ENCODE measurements at places on chromosomes 2 and 18. TPM values are rescaled to one million over a fixed set of nuclear protein-coding genes. Genes with fewer than 3 reads are reported as not detected.

DNA sequence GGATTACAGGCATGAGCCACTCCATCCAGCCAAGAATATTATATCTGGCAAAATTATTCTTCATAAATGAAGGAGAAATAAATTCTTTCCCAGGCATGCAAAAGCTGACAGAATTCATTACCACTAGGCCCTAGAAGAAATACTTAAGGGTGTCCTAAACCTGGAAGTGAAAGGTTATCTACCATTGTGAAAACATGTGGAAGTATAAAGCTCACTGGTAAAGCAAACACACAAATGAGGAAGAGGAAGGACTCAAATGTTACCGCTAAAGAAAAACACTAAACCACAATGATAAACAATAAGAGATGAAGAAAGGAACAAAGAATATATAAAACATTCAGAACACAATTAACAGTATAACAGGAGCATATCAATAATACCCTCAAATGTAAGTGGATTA lies 171.8 kb downstream of the CAMKMT start:
- no peak for DNase-seq

Gene STK11IP
- 17.1 TPM for total RNA-seq

Gene RAD51AP2
- not detected for total RNA-seq

Gene PPM1G
- 56.7 TPM for total RNA-seq

Gene SERPINB13
- not detected for total RNA-seq

GRCh38 chr2:70046534-70046933 lies 40.7 kb upstream of the PCBP1 start:
- no peak for DNase-seq

- DNase-seq, result no peak
Observed at GRCh38 chr18:55251254-55251971, 292.2 kb upstream of the CCDC68 start.

GRCh38 chr2:46985512-46985911 lies 69.9 kb upstream of the MCFD2 start:
- no peak for DNase-seq

GRCh38 chr2:12169721-12170120 lies 423.3 kb downstream of the LPIN1 start:
- DNase-seq, result no peak

Gene BMP10
- not detected for total RNA-seq

Gene LRP2
- not detected for total RNA-seq

DNA sequence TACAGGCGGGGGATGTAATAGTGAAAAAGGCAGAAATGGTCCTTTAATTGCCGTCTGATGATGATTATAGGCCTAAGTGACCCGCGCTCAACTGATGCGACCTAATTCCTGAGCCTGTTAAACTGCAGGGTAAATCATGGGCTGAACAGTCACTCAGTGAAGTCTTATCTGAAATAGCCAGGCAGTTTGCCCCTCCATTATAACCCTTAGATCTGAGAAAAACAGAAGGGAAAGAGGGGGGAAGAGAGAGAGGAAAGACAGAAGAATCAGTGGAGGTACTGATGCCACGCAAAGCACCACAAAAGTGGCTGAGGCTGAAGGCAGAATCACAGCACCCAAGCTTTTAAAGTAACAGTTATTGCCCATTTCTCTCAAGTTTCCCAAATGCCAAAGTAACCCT lies 73.1 kb upstream of the DNMT3A start:
- no peak for DNase-seq

DNA sequence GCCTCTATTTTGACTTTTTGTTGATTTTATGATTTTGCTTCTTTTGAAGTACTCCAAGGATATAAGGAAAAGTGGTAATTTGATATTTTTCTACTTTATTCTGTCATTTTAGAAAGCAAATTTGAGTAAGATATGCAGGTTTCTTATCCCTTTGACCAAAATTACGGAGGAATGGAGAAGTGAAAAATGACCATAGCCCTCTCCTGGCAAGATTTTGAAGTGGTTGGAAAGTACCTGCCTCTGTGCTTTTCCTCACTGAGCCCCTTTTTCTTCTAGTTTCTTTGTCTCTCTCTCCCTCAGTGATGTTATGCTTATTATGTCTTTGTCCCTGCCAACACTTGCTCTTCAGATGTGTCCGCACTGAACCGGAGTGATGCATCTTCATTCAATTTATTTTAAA lies 898.1 kb downstream of the EPHA4 start:
- no peak for DNase-seq

DNA sequence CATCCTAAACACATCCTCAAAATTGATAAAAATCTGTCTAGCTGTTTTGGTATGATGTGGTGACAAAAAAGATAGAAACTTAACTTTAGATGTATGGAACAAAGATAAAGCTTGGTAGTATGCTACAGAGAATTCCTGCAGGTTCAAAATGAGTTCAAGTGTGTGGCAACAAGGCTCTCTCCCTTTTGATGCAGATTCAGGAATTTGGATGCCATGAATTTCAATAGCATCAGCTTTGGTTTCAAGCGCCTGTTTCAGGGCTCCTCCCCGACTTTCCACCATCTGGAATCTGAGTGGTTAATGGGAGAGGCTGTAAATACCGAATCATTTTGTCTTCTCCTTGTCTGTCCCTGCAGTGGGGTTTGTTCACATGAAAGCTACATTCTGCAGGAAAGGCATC lies 180.6 kb downstream of the MTX2 start:
- no peak for DNase-seq

GRCh38 chr2:206875701-206876100 lies 63.6 kb upstream of the CPO start:
- no peak for DNase-seq

DNA sequence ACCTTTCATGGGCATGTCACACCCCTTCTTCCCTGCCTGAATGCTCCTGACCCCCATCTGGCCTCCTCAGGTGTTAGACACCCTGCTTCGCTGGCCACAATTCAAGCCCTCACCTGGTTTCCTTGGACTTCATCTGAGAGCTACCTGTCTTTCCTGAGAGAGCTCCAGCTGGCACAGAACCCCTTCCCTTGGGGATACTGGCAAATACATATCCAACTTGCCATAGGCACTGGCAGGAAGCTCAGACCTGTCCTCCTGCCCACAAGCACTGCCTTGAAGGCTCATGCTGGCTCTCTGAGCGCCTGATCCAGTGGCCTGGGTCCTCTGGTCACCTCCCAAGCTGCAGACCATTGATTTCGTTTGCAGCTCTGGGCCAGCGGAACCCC lies 74.1 kb upstream of the MAP4K3 start:
- no peak for DNase-seq

DNA sequence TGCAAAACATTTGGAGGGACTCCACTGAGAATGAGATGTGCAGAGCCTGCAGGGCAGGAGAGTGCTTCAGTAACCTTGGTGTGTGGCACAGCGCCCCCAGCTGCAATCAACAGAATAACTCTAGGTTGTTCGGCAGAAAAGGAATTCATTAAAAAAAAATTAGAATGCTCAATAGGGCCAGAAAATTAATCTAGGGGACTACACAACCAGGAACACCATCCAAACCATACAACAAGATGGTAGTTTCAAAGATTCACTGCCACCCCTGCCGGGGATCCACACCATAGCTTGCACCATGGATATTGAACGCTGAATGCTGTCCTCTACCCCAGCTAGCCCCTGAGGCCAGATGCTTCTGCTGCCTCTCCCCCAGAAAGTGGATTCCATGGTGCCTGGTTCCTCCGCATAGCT lies 50.1 kb downstream of the THUMPD2 start:
- DNase-seq, result no peak

GRCh38 chr18:61360404-61361383 lies 27.5 kb downstream of the CDH20 start:
- no peak for DNase-seq

Gene CCDC195
- not detected for total RNA-seq

DNA sequence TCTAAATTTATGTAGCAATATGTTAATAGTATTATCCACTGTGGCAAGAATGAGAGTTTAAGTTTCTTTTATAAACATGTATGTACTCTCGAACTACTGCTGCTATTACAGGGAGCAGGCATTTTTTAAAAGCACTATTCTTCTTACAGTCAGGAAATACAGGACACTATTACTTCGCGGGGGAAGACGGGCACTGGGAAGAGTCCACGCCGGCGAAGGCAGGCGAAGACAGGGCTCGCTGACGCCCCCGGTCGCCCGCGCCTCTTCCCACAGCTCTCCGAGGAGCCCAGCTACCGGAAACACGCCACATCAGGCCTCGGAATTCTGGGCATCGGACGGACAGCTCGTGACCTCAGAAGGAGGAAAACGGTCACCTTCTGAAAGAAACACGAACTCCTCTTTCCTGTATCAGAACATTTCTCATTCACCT lies 90.2 kb downstream of the FAM161A start:
- peak; percentile 93 for DNase-seq

- no peak for DNase-seq
Observed at GRCh38 chr2:213251618-213252017, 32.6 kb upstream of the SPAG16 start.

DNA sequence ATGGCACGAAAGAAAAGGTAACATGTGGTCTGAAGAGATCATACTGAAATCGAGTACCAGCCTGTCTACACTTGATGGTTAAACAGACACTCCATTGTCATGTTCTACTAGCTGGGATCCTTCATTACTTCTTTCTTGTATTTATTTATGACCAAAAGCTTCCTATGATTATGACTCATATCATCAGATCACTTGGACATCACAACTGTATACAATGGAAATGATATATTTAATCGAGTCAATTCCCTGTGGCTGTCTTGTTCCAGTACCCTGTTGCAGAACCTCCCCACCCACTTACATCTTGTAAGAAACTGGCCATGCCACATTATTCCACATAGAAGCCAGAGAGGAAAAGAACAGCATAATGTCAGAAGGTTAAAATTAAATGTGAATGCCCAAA lies 358.9 kb downstream of the ZEB2 start:
- no peak for DNase-seq

- no peak for DNase-seq
Observed at GRCh38 chr18:13191779-13192178, 26.8 kb upstream of the LDLRAD4 start.

DNA sequence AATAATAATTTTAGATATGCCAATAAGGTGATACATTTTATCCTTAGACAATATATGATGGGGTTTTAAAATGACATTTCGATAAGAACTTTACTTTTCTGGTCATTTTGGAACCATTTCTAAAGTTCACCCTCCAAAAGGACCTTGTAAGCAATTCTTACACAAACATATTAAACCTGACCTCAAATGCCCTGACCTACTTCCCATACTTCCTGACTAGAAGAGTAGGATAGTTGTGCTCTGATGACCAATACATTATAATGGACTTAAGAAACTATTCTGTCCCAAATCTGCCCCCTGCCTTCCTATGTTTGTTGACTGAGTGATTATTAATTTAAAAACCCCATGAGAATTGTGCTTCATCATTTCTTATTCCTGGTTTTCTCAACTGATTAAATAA lies 24.6 kb downstream of the GCA start:
- DNase-seq, result no peak

Gene ZNF397
- total RNA-seq, result 21.4 TPM

DNA sequence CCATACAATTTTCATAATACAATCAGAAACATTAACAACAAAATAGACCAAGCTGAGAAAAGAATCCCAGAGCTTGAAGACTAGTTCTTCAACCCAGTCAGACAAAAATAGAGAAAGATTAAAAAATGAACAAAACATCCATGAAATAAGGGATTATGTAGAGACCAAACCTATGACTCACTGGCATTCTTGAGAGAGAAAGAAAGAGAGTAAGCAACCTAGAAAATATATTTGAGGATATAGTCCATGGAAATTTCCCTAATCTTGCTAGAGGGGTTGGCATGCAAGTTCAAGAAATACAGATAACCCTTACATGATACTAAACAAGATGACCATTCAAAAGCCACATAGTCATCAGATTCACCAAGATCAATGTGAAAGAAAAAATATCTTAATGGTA lies 281.7 kb downstream of the CCDC85A start:
- no peak for DNase-seq

Gene CROCC2
- total RNA-seq, result not detected

DNA sequence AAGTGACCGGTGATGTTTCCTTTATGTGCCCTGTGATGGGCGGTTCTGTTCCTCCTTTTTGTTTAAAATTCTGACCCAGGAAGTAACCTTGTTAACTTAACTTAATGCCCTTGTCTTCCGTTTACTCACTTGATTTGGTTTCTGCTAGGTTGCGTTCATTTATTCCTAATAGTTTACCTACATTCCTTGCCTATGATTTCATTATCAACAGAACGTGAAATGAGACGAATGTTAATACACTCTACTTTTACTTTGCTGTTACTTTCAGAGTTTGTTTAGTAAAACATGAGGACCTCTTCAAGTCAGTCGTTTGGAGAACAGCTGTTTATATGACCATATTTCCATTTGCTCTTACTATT lies 638 bp downstream of the CEP192 start:
- no peak for DNase-seq

DNA sequence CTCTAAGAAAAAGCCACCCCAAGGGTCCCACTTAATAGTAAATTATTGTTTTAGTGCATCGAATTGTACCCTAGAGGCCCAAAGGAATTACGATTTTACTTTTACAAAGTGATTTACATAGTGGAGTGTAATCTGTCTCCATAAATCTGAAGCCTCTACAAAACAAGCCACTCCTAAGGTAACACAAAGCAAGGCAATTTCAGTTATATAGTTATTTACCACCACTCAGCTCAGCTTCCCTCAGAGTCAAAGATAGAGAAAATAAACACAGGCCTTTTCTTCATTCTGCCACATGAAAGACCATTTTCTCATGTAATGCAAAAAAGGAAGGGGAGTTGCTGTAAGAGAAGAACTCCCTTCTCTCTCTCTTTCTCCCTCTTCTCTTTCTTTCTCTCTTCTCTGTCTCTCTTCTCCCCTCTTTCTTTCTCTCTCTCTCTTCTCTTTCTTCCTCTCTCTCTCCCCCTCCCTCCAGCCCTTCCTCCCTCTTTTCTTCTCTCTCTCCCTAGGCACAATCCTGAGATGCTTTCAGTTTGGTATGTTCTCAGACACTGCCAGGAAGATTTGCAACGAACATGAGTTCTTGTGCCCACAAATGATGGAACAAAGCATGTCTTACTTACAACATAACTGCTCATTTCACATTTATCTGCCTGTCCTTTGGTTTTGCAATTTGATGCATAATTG lies 264.5 kb downstream of the BCL2 start:
- DNase-seq, result no peak

Gene SGPP2
- total RNA-seq, result not detected

- DNase-seq, result no peak
Observed at GRCh38 chr2:216074380-216074779, 7.2 kb downstream of the PECR start.

GRCh38 chr2:239930871-239931771 lies 94.0 kb downstream of the NDUFA10 start:
- DNase-seq, result peak; percentile 80

- peak; percentile 64 for DNase-seq
Observed at GRCh38 chr2:236986524-236987330, 99.0 kb upstream of the COPS8 start.

Gene CAPN14
- 0.10 TPM for total RNA-seq

DNA sequence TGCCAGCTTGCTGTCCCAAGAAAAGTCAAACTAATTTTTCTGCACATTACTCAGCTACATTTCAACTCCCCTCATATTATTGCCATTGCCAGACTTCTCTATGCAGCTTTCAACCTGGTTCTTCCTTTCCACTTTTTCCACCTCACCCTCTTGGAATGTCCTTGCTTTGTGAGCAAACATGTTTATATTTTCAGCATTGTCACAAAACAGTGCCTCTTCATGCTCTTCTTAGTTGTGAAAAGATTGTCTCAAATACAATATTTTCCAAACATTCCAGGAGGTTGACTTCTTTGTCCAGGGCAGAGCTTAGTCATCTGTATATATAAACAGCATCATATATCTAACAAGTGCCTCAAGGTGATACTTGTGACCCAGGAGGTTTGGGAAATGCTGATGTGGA lies 803.3 kb upstream of the CELF4 start:
- no peak for DNase-seq

Data from mesenteric fat pad (tissue), 1 donor.